H1 (cell line): ENCODE measurements at places on chromosomes 2 and 18.

- DNase-seq: no peak
Measured at GRCh38 chr2:74424995-74425406, 3.5 kb downstream of the WDR54 start.

- DNase-seq: no peak
Measured at GRCh38 chr18:8514409-8514808, 94.8 kb upstream of the RAB12 start.

DNA sequence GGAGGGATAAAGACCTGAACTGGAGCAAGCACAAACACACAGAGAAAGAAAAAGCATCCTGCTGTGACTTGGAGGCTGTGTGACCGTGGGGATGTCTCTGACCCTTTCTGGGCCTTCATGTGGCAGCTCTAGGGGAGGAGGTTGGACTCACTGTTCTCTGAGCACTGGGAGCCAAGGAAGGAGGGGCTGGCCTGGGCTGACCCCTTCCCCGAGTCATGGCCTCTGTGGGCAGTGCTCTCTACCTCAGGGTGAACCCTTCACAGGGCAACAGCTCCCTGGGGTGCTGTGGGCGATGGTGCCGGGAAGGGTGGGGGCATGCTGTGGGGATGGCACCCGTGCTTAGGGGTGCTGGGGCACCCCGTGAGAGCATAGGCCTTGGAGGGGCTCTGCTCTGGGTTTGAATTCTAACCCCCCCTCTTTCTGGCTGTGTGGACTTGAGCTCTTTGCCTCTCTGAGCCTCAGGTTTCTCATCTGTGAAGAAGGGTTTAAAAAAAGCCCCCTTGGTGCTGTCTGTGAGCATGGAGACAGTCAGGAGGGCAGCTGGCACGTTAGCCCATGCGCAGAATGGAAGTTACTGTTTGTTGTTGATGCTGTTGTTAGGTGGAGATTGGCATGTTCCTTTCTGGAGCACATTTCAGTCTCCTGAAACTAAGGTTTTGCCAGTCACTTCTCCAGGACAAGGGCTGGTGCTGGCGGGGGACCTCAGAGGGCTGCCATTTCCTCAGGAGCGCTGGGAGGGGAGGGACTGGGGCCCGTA, 700 bp downstream of the TOGARAM2 start:
- no peak for DNase-seq

DNA sequence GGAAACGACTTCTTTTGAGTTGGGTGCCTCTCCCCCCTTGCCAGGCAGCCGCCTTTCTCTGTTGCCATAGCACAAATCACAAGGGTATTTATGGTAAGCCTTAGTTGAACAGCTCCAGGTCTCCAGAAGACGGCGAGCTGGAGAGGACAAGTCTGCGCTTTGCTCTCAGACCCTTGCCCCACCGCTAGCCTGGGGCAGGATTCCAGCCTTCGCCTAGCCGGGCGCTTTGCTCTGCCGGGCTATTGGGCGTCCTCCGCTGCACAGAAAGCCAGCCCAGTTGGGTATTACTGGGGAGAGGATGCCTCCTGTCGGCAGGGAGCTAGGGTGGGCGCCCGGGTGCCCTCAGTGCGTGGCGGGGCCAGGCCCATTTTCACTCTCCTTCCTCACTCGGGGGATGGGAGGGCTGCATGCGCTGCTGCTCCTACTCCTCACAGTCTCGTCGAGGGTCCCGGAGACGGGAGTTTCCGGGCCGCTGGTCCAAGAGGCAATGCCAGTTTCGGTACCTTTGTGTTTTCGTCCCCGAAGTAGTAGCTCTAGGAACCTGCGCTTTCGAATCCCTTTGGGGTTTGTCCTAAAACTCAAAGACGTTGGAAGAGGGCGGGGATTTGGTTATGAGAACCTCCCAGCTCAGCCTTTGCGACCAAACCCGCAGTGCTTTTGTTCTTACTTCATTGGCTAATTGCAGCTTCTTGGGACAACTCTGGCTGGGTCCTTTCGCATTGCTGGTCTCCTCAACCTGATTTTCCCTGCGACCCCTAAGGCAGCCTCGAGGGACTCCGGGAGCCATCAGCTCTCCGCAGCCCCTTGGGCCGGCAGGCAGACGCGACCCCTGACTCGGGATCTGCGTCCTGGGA, 3.6 kb upstream of the DLX2 start:
- no peak for DNase-seq

GRCh38 chr2:10413991-10414451, 34.1 kb downstream of the ODC1 start:
- no peak for DNase-seq

GRCh38 chr18:44795241-44795640, 114.6 kb downstream of the SETBP1 start:
- no peak for DNase-seq

GRCh38 chr2:189274361-189274760, 94.8 kb upstream of the COL5A2 start:
- DNase-seq: no peak

DNA sequence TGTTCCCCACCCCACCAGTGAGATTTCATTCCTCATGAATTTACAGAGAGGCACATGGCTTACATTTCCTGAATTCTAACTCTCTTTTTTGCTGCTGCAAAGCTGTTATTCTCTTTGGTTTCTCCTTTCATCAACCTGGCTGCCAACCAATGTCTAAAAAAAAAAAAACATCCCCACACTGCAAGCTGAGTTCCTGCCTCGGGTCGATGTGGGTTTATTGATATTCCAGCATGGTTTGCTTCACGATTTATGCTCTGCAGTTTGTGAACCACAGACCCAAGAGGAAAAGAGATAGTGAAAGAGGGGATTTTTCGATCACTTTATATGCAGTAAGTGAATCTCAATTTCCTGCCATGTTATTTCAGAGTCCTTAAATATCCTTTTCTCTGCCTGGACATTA, 363.6 kb downstream of the LPIN1 start:
- no peak for DNase-seq

DNA sequence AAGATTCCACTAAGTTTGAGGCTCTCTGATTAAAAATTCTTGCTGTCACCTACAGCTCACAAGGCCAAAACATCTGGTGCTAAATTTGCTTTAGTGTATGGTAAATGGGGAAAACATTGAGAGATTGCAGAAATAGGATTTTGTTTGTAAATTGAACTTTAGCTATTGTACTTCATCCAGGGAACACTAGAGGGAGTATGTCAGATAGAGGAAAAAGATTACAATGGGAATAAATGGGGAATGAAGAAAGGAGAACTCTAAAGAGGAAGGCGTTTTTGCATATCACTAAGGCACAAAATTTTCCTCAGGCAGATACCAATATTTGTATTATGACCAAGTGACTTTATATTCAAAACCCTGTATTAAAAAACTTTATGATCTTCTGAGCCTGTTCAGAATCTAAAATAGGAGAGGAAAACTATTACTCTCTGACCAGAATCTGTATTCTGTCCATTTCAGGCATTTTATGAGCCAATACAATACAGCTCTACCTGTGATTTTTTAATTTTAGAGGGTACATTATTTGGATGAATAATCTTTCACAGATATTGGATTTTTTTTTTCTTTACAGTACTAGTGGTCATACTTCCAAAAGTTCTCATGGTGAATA, 52.3 kb upstream of the ITGB6 start:
- no peak for DNase-seq

- no peak for DNase-seq
Measured at GRCh38 chr18:25422230-25422629, 70.3 kb upstream of the ZNF521 start.

DNA sequence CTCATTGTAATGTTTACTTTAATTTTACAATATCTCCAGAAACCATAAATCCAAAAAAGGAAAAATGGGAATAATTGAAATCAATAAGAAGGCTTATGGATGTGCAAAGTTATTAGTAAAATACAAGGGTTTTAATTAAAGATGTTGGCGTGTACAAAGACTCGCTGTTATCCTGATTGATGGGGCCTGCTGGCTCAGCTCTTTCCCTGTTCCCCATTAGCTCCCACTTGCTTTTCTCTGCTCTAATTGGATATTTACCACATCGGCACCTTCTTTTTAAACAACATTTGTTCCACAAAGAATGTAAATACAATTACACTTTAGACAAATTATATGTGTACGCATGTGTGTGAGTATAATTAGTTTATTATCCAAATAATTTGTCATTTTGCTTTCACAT, 796.6 kb downstream of the ERBB4 start:
- DNase-seq: no peak

GRCh38 chr2:64763126-64763525, 109.4 kb upstream of the SERTAD2 start:
- no peak for DNase-seq

DNA sequence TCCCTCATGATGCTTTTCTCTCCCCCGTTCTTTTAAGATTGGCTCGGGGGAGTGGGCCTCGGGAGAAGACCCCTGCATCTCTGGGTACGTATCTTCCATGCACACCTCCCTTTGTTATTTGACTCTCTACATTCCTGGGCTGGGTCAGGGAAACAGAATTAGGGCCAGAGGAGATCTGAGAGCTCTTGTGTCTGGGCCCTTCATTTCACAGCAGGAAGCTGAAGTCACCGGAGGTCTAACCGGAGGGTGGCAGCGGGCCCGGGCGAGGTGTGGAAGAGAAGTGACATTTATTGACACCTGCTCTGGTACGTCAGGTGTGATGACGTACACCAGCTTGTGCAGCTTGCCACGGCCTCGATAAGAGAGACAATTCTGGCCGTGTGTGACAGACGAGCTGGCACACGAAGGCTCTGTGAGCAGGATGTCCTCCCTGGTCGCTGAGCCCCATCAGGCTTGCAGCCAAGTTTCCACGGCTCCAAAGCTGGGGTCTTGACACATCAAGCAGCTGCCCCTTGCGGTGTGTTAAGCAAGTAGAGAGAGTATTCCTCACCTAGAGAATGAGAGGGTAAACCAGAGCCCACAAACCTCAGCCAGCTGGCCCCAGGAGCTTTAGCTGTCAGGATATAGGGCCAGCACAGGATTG, 30.4 kb downstream of the TOGARAM2 start:
- DNase-seq: no peak

DNA sequence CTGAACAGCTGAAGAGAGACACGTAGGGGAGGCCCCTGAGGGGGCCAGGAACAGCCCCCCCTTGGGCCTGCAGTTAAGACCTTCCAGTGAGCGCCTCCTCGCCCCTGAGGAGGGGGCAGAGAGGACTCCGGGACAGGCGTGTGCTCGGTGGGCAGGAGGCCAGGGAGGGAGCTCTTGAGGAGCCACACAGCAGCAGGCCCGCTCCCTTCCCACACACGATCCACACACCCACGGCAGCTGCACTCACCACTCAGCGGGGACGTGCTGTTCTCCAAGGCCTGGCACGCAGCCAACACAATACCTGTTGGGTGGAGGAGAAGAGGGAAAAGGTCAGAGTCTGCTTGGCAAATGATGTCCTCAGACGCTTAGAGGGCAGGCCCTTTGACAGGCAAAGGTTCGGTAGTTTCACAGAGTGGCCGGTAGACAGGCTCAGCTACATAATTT, 39.0 kb downstream of the TGFA start:
- DNase-seq: no peak

DNA sequence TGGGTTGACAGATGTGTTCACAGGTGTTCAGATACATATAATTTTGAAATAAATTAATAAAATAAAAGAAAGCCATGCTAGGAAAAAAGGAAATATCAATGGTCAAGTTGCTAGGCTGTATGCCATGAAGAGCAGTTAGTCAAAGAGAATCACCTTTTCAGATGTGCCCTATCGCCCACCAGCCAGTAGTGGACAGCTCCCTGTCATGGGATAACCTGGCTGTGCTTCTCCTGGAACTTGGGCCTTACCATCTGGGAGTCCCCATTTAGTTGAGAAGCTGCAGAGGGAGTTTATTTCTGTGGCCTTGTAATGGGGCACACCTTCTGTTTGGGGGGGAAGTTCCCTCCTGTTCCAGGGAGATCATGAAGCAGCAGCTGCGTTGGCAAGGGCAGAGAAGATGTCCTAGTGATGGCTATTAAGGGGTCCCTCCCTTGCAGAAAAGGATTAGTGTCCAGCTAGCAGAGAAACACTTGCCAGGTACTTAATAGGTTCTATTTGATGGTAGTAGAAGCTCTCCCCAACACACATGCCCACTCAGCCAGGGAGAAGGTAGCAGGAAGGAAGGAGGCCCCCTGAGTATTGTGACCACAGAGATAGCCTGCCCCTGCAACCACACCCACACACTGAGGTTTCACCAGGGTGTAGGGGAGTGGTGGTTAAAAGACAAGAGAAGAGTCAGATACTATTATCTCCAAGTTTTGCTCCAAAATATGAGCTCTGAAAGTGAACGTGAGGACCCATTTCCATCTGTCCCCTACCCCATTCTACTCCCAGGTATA, 117.7 kb downstream of the B3GNT2 start:
- no peak for DNase-seq

DNA sequence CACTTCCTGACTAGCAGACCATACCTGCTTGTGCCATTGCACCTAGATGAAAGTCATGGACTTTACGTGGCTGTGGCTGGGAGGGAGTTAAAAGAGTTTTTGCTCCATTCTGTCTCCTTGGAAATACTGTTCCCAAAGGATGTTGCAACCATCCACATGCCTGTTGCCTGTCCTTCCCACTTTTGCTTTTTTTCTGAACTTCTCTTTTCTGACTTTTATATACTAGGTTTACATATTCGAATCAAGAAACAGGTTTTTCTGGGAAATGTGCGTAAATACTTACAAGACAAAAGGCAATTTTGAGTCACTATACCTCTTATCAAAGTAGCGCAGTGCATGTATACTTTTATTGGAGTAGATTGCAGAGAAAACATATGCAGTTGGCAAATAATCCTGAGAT, 244.8 kb downstream of the PRKCE start:
- DNase-seq: no peak

DNA sequence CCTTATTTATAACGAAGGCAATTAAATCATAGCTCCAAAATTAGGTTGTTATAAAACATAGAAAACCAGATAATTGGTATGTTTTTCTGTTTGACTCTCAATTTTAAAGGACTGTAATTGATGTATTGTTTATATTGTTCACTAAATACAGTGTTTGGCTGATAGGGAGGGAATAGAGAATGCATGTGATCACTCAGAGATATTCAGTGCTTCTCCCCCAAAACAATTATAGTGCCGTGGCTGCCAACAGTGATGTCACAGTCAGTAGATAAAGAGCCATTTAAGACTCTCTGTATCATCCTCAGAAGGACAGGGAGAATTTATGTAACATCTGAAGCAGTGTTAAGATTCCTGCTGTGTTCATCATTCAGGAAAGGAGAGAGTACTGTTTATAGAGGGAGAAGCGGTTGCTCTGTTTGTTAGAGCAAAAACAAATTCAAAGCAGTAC, 69.6 kb downstream of the PHLPP1 start:
- DNase-seq: no peak

- DNase-seq: no peak
Measured at GRCh38 chr2:16141641-16141921, 201.2 kb downstream of the MYCN start.

DNA sequence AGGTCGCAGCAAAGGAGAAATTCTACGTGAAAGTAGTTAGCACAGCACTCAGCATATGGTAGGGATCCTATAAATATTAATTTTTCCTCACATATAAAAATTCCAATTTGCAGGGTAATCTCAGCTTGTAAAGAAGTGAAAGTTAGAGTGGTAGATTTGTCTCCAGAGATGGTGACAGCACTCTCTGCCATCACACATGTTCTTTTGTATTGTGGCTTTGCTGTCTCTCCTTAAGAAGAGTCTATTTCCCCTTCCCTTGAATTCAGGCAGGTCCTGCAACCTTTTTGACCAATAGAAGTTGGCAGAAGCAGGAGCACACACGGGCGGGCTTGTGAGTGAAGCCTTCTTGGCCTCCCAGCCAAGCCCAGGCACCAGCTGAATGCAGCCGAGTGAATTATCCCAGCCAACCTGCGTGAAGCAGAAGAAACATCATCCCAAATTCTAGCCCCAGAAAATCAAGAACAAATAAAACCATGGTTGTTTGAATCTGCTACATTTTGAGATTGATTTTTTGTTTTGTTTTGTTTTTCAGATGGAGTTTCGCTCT, 107.8 kb upstream of the COPS8 start:
- no peak for DNase-seq
